ENCODE measurements at places on chromosomes 2 and 18.
A peak's percentile ranks its signal among the peaks of the same experiment; 100 is the strongest.

- peak; percentile 5 for DNase-seq
Measured at GRCh38 chr2:59584958-59585357, 968.5 kb downstream of the BCL11A start.

DNA sequence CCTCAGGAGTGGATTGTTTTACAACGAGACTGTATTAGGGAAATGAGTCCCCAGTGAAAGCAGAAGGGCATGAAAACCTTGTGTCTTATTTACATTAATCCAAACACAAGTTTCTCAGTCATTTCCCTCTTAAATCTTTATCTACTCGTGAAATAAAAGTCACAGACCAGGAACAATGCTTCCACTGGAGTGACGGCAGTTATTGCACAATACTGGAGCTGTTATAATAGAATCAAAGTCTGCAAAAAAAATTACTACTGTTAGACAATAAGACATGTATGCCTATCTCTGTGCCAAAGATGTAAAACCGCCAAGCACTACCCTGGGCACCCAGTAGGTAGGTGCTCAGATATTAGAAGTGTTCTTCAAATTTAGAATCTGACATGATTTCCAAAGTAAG is 375.5 kb downstream of the ZNF521 start:
- no peak for DNase-seq

DNA sequence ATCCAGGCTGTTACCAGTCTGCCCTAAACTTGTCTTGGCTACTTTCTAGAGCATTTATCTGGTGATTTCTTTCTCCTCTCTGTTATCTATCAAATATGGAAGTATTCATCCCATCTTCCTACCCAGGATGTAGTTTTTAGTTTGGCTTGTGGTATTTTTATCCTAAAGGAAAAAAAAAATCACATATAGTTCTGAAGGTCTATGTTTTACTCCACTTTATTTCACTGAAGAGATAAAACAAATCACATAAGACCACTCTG is 62.2 kb downstream of the PXDN start:
- no peak for DNase-seq

GRCh38 chr18:61888622-61889021 is 4.2 kb downstream of the RNF152 start:
- DNase-seq: no peak

DNA sequence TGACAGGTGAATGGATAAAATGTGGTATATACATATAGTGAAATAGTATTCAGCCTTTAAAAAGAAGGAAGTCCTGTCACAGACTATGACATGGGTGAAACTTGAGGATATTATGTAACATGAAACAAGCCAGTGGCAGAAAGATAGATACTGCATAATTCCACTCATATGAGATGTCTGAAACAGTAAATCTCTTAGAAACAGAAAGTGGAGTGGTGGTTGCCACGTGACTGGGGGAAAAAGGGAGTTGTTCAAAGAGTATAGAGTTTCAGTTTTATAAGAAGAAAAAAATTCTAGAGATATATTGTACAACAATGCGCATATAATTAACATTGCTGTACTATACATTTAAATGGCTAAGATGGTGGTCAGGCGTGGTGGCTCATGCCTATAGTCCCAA is 178.2 kb upstream of the ATP5MC3 start:
- DNase-seq: no peak

- no peak for DNase-seq
Measured at GRCh38 chr2:73156539-73157124, 43.9 kb upstream of the RAB11FIP5 start.

DNA sequence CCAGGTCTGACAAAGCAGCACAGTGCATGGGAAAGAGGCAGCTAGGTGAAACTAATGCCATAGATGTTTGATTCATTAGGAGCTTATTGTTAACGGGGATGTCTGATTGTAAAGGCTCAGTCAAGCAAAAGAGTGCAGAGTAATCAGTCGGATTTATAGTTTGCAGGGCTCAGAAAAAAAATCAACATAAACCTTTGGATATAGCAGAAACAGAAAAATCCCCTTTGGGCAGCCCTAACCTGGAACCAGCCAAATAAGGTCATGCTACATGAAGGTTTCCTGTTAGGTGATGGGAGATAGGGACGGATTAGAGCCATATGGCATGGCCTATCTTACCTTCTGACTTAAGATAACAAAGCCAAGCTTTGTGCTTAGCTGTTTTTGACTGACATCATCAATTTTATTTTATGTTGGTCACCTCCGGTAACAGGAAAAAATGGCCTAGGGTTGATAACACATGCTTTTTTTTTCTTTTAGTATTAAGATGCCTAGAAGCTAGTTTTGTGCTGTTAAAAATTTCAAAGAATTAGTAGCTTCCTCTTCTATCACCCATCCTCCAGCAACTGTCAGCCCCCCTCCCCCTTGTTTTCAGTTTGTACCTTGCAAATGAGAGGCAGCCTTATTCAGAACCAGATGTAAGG is 60.7 kb upstream of the ZEB2 start:
- DNase-seq: no peak

DNA sequence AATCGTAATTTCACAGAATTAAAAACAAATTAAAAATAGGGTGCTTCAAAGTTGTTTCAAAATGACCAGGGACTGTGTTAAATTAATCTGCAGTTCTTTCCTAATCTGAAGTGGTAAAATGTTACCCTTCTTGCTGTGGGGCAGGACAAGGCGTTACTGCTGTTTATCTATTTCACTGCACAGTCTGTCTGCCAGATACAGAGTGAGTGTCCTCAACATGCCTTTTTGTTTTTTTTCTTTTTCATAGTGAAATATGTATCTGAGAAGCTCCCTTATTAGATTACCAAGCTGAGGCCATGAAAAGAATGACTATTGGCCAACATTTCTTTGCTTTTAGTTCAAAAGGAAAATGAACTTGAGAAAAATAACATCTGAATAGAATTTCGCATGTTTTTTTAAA is 38.0 kb downstream of the KCTD1 start:
- no peak for DNase-seq

- DNase-seq: no peak
Measured at GRCh38 chr2:30315391-30316063, 84.2 kb downstream of the LBH start.

DNA sequence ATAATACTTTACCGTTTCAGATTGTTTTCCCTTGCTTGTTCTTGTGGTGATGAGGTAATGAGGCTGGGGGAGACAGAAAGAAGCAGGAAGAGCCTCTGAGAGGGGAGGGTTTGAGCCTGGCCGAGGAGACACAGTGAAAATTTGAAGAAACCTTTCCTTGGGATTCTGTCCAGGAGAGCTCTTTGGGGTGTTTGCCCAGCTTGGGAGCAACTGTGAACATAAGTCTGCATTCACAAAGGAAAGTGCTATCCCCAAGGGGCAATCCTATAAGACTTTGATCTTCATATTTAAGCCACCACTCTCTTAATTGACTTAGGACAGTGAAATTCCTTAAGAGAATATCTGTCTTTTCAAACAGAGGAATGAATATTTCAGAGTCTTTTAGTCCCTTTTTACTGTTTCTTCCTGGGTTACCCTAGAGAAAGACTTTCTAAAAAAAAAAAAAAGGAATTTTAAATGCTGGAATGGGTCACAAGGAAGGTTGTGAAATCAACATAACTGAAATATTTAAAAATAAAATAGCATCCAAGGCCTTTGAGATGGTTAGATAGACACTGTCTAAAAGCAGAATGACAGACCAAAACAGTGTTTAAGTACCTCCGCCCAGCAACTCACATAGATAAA is 52.5 kb upstream of the STAM2 start:
- DNase-seq: no peak

DNA sequence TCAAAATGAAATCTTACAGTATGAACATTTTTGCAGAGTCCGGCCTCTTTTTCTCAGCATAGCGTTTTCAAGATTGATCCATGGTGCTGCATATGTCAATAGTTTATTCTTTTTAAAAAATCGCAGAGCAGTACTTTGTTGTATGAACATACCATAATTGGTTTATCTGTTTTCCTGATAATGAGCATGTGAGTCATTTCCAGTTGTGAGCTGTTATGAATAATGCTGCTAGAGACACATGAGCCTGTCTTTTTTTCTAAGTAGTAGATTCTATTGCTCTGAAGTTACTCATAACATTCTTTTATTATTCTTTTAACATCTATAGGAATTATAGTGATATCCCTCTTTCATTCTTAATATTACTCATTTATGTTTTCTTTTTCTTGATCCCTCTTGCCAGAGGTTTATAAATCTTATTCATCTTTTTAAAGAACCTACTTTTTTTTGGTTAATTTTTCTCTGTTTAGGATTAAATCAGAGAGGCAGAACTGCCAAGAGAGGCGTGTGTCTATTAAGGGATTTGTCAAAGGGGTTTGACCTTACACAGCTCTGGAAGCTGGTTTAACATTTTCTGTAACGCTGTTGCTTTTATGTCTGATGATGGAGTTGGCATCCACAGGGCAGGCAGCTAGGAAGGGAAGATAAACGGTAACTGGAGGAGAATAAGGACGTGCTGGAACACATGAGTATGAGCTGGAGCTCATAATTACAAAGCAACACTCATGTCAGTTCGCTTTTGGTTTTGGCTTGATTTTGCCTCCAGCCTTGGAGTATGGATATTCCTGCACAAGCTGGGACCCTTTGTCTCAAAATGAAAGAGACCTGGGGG is 47.4 kb downstream of the MGAT5 start:
- no peak for DNase-seq

DNA sequence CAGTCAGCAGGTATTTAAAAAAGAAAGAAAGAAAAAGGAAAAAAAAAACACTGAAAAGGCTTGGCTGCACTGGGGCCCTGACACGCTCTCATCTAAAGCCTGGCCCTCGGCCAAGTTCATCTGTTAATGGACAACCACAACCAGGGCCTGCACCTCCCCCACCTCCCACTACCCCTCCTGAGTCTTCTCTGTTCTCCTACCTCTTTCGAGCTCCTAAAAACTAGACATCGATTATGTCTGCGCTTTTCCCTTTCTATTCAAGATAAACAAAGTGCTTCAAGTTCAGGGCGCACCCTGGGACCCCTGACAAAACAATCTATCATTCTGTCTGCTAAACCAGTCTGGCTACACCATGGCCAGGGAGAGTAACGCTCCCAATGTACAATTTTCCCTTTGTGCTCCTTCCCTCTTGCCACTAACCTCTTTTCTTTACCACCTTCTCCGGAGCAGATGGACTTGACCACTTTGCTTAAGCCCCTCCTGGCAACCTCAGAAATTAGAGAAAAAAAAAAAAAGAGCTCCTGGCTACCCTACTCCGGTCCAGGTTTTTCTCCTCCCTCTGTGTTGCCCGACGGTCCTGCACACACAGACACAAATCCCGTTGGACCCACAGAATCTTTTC is 22.7 kb downstream of the BCL11A start:
- no peak for DNase-seq

- no peak for DNase-seq
Measured at GRCh38 chr2:13334545-13334944, 617.8 kb downstream of the TRIB2 start.

DNA sequence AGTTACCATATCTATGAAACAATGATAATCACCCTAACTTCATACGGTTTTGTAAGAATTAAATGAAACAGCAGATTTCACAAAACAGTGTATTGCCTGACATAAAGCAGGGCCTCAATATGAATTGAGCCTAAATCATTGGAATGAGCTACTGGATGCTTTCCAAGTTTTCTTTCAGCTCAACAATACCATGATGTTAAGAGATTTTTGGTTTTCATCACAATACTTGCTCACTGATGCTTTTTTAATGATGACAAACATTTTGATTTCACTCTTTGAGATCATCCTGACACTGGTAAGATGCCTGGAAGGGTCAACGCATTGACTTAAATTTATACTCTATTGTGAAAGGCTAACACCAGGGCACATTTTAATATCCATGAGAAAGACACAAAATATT is 377.5 kb downstream of the ZNF521 start:
- DNase-seq: no peak

DNA sequence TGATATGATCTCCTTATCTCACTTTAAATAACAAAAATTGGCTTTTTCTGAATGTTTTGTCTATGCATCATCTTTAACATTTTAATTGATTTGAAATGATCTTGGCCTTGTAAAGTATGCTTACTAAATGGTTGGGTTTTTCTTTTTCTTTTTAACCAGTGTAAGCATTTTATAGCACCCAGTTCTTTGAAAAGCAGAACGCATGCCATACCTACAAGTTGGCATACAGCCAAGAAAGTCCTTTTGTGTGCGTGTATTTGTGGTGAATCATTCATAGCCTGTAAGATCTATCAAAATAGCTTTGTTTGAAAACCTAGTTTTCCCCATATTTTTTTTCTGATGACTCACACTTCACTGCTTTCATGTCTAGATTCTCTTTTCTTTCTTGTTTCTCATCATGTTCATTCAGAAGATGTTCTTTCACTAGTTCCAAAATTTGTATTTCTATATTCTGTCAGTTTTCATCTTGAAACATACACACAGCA is 4.1 kb upstream of the VRK2 start:
- no peak for DNase-seq

DNA sequence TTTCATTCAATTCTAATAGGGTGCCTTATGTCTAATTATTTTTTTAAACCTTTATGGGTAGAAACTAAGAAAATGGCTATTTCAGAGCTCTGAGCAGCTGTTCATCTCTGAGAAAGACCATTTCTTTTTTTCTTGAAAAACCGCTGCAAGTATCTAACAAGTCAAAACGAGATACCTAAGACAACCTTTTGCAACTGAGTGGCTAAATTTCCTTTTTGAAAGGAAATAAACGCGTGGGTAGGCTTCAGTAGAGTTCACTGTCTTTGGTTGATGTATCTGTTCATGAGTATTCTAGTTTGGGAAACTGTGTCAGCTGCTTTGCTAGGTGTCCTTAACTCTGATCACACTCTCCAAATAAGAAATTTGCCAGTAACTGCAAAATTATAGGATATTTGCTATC is 104.3 kb upstream of the LINC00305 start:
- DNase-seq: no peak

DNA sequence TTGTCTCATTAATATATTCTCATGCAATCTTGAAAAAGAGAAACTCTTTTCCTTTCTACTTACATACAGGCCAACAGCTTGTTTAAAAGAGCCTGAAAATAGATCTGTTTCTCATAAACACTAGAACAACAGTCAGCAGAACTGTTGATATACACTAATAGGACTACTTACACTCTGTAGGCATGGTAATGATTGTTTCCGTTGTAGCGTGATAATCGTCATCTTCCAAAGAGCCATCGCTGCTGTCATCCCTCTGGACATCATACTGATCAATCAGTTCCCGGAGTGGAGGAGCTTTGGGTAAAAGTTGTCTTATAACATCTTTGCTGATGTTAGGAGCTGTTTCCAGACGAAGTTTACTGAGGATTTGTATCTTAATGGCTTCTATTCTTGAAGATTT is 476 bp downstream of the MSTN start:
- no peak for DNase-seq

Data from activated naive CD4-positive, alpha-beta T cell treated with anti-CD3 and anti-CD28 coated beads, Interleukin-2, amount 50 U/mL, for 72 hours (primary cell).